Amniotic stem cell (primary cell): ENCODE measurements at places on chromosomes 5 and 9.

- DNase-seq: no peak
Measured at GRCh38 chr9:22131817-22132216, 122.7 kb upstream of the CDKN2B start.

DNA sequence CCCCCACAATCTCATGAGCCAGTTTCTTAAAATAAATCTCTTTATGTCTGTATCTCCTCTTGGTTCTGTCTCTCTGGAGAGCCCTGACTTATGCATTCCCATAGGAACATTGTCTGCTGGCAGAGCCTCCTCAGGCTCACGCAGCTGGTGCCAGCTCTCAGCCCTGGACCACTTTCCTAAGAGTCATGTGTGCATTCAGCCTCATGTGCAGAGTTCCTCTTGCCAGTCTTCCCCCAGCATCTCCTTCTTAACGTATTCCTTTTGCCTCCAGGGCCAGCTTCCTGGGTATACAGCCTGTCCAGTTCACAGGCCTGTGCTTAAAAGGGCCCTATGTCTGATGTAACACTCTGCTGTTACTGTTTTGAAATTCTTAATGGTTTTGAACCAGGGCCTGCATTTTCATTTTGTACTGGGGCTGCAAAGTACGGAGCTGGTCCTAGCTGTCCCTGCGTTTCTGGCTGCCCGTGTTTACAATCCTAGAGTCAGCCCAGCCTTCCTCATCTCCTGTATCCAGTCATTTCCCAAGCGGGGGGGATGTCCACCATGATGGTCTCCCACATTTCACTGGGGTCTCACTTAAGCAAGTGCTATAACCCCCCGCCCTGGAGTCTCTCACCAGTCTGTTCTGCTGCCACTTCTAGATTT lies 18.1 kb downstream of the ANKRD33B start:
- no peak for DNase-seq

DNA sequence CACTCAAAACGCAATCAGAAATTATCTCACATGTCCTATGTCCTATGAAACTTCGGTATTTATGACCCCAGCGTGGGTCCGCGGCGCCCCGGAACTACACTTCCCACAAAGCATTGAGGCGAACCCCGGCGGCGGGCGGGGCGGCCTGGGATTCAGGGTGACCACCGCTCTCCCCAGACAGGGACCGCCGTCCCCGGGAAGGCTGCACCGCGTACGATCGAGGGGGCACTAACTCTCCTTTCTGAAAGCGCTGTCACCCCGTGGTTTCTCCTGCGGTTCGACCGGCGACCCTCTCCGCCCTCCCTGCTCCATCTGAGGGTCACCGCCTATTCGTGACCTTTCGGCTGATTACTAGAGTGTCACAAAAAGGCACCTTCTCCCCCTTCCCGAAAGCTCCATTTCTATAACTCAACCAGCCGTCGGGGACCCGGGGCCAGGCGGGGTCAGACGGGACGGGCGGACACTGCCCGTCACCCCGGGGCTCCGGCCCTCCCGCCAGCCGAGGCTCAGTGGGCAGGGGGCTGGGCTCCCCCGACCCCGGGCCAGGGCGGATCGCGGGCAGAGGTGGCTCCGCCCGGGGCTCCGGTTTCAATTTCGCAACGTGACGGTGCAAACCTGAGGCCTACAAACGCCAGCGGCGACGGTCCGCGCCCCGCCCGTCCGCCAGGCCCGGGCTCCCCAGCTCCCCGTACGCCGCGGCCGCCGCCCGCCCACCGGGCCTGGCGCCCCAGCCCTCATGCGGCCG lies 1.3 kb downstream of the ECPAS start:
- peak; percentile 38 for DNase-seq

- no peak for DNase-seq
Measured at GRCh38 chr9:20472342-20473045, 149.8 kb downstream of the MLLT3 start.
